ENCODE measurements at places on chromosomes 5 and 9. TPM values are rescaled to one million over a fixed set of nuclear protein-coding genes. Genes with fewer than 3 reads are reported as not detected.

Gene BRINP1
- total RNA-seq: not detected

DNA sequence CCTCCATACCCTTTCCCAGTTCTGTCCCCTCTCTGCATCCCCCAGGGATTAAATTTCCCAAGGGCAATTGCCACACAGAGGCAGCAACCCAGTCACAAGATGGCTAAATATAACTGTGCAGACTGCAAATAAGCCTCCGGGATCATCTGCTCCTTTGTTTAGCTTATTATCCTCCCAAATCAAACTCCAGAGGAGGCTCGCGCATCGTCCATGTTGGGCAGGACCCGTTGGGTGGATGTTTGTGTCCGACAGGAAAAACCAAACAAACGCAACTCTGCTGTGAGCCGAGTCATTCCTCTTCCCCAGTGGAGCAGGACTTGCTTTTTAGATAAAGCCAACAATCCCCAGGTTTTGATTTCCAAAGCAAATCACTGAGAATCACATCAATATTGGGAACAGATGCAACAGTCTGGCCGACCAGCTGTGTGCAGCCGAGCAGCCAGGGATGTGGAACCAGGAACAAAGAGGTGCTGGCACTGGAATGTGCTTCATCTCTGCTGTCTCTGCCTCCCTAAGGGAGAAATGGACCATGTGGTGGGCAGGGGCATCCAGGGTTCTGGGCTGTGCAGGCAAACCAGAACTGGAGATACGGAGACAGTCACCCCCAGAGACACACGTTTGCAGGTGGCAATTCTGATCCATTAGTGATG is 89.8 kb downstream of the PTTG1 start:
- no peak overlapping the region for H3K27ac ChIP-seq
- no peaks in the 10 kb centered on the region for H3K36me3 ChIP-seq
- no peaks in the 10 kb centered on the region for H3K4me1 ChIP-seq
- H3K27me3 ChIP-seq: no peaks in the 10 kb centered on the region
- H3K4me3 ChIP-seq: no peak overlapping the region

- no peaks in the 10 kb centered on the region for H3K27me3 ChIP-seq
- peak overlapping the region; percentile 82 for H3K27ac ChIP-seq
- peaks cover 30% of the 10 kb centered on the region for H3K4me1 ChIP-seq
Measured at GRCh38 chr9:127520941-127521918, 69.9 kb downstream of the LRSAM1 start.

GRCh38 chr5:158634714-158635113 is 465.0 kb downstream of the EBF1 start:
- no peak for DNase-seq
- H3K27ac ChIP-seq: no peak overlapping the region
- no peaks in the 10 kb centered on the region for H3K36me3 ChIP-seq
- H3K4me3 ChIP-seq: no peak overlapping the region
- H3K4me1 ChIP-seq: no peaks in the 10 kb centered on the region

DNA sequence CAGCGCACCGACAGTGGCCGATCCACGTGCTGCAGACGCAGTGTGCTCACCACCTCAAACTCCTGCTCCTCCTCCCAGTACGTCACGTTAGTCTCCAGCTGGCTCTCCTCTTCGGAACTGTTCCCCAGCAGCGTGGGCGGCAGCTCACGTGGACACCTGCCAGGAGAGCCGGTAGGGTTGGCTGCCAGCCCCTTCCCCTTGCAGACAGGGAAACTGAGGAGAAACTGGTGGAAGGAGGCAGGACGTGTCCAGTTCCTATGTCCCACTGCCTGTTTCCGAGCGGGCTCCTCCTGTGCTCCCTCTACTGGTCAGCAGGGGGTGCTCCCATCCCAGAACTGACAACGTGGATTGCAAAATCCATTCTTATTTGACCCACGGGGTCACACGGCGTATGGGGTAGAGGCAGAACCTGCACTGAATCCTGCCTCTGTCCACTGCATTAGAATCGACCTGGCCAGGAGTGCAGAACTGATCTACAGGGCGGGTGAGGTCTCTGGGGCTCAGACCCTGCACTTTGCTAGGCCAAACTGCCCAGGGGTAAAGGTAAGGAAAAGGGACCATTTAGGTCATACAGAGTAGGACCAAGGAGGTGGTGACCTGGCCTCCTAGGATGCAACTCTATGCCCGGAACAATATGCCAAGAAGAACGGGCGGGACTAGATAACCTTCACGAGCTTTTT is 25.7 kb downstream of the PDGFRB start:
- DNase-seq: peak; percentile 84
- H3K4me3 ChIP-seq: no peak overlapping the region
- H3K27ac ChIP-seq: no peak overlapping the region
- no peaks in the 10 kb centered on the region for H3K4me1 ChIP-seq

GRCh38 chr5:178895615-178896571 is at the start of gene ZFP2:
TSS of gene ZFP2 (plus strand) at chr5:178895913. CDS start at chr5:178931314, 35,401 bp downstream.
- H3K27ac ChIP-seq: peak within 1 kb of the TSS; percentile 18
- no peaks in the 10 kb centered on the region for H3K36me3 ChIP-seq
- H3K27me3 ChIP-seq: no peaks in the 10 kb centered on the region
- H3K4me3 ChIP-seq: peak within 1 kb of the TSS; percentile 96

DNA sequence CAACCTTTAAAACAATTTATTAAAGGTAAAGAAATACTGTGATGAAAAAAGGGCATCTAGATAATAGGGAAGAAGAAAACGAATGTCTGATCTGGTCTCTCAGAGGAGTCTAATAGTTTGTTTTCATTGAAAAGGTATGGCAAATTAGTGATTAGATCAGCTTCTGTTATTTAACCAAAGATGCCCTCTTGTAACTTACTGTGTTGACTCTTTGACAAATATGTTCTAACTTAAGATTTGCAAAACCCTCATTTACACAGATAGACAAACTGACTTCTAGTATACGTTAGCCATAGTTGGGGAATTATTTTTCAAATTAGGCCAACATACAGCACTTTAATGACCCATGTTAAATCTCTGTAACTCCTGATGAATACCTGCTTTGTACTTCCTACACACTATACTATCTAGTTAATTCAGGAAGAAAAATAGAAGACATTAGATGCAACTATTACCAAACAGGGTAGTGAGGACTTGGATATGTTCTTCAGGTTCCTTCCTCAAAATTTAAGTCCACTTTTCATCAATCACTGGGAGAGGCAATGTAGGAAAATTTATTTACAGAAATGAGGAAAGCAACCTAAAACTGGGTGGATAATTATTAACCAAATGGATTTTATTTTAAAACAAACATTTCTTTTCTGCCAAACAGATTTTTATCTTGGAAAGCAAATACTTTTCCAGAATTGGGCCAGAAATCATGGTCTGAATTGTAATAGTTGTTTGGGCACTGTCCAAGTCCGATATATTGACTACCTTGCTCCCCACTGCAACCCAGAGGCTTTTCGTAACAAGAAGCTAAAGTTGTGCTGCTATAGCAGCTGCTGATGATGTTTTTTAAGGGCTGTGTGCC is 66.4 kb upstream of the PPP2R2B start:
- H3K27me3 ChIP-seq: no peaks in the 10 kb centered on the region
- H3K4me3 ChIP-seq: no peak overlapping the region
- H3K27ac ChIP-seq: no peak overlapping the region
- DNase-seq: no peak
- H3K4me1 ChIP-seq: no peaks in the 10 kb centered on the region

GRCh38 chr5:72818866-72819534 is 2.5 kb downstream of the TNPO1 start:
- H3K36me3 ChIP-seq: no peaks in the 10 kb centered on the region
- no peak overlapping the region for H3K27ac ChIP-seq
- no peaks in the 10 kb centered on the region for H3K27me3 ChIP-seq
- no peak overlapping the region for H3K4me3 ChIP-seq
- no peaks in the 10 kb centered on the region for H3K4me1 ChIP-seq

DNA sequence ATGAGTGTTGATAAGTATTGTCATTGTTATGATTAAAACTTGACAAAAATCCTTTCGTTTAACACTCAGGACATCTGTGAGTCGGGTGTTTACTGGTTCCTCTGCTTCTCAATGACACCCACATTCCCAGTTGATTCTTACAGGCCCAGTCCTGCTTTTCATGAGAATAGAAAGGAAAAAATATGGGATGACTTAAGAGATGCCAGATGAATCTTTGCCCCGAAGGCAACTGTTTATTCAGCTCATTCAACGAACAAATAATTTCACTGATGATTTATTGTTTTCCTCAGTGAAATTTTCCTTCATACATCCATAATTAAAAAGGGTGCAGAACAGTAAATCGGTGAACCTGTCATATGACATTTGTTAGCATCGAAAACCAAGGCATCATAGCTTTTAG is 452.4 kb upstream of the WWC1 start:
- no peak overlapping the region for H3K4me3 ChIP-seq
- no peaks in the 10 kb centered on the region for H3K4me1 ChIP-seq
- no peak for DNase-seq

- peaks cover 82% of the 10 kb centered on the region for H3K36me3 ChIP-seq
- DNase-seq: no peak
- no peaks in the 10 kb centered on the region for H3K27me3 ChIP-seq
- no peaks in the 10 kb centered on the region for H3K4me1 ChIP-seq
Measured at GRCh38 chr9:109051733-109052132, 38.4 kb upstream of the CTNNAL1 start.

DNA sequence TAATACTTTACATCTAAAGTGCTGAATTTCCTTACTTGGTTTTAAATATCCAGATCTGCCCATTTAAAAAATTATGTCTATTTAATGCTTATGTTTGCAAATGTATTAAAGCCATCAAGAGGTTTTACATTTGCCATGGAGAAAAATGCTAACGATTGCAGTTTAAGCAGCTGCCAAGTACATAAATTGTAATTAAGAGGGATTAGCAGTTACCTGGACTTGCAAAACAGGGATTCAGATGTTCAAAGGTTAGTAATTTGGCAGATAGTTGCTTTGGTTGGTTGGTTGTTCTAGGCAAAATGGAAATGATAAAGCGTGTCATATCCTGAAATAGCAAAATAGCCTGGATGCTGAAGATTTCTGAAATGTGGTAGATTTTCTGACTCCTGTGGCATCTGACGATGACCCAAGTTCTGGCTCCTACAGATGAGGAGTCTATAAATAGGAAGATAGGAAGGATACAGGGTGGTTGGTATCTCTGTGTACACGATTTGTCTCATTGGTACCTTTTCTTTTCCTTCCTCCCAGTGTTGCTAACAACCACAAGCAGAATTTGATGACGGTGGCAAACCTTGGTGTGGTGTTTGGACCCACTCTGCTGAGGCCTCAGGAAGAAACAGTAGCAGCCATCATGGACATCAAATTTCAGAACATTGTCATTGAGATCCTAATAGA is 282.9 kb downstream of the NR3C1 start:
- H3K27me3 ChIP-seq: no peaks in the 10 kb centered on the region
- no peak for DNase-seq
- H3K27ac ChIP-seq: no peak overlapping the region
- no peak overlapping the region for H3K4me3 ChIP-seq

- no peaks in the 10 kb centered on the region for H3K4me1 ChIP-seq
- H3K4me3 ChIP-seq: peak overlapping the region; percentile 74
- peak; percentile 94 for DNase-seq
Measured at GRCh38 chr9:88076286-88077070, 61.8 kb downstream of the SPATA31C2 start.

DNA sequence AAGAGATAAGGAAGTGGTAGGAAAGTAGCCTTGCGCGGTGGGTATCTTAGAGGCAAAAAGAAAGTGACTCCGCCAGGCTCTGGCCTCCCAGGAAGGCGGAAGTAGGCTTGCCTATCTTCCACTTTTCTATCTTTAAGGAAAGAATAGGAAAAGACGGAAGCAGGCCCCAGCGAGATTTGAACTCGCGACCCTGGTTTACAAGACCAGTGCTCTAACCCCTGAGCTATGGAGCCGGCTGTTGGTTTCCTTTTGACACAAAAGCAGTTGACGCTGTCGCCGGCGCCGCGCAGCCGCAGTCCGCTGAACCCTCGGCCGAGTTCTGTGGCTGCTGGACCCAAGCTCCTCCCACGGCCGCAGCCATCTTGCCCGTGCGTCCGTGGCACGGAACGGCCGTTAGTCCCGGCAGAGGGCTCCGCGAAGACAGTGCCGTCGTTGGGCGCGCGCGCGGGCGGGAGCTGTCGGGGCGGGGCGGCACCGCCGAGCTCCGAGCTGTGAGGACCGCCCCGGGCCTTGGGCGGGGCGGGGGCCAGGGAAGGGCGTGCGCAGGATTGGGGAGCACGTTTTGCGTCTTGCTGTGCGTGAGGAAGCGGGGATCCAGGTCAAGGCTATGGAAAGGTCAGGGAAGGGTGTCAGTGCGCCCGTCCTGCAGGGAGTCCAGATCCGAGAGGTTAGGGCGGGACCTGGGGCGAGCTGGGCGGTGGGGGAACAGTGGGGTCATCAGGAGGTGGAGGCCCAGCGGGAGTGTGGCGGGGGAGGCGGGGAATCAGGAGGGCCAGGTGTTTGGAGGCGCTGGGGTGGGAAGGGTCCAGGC is 13.3 kb downstream of the TRIM7 start:
- H3K4me1 ChIP-seq: no peaks in the 10 kb centered on the region
- H3K27ac ChIP-seq: peak overlapping the region; percentile 77
- H3K36me3 ChIP-seq: no peaks in the 10 kb centered on the region
- peak overlapping the region; percentile 88 for H3K4me3 ChIP-seq

DNA sequence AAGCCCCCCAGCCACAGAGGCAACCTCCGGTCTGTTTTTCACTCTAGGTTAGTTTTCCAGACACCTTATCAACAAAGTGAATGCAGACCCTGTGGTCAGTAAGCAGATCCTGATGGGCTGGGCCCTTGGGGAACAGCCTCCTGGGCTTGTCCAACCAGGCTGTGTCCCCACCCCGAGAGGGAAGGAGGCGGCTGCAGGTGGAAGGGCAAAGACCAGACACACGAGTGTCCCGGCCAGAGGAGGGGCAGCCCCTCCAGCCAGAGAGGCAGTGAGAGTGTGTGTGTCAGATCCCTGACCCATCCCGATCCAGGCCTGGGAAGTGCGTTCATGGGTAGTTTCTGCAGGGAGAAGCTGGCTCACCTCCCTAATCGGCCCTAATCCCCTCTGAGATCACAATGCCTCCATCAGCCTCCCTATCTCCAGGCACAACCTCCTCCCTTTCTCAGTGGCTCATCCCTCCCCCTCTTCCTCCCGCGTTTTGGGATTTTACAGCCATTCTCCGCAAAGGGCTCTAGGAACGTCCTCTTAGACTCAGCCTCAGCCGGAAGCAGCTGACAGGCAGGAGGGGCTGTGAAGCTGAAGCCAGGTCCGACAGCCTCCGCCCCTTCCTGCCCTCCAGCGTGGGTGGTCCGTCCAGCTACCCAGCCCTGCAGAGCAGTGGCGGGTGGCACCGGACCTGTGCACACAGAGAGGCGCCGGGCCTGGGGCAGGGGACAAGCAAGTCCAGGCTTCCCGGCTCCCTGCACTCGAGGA is 9.7 kb downstream of the SLC12A7 start:
- H3K27ac ChIP-seq: peak overlapping the region; percentile 96
- H3K27me3 ChIP-seq: no peaks in the 10 kb centered on the region
- no peak for DNase-seq
- no peak overlapping the region for H3K4me3 ChIP-seq
- H3K4me1 ChIP-seq: peaks cover 86% of the 10 kb centered on the region

DNA sequence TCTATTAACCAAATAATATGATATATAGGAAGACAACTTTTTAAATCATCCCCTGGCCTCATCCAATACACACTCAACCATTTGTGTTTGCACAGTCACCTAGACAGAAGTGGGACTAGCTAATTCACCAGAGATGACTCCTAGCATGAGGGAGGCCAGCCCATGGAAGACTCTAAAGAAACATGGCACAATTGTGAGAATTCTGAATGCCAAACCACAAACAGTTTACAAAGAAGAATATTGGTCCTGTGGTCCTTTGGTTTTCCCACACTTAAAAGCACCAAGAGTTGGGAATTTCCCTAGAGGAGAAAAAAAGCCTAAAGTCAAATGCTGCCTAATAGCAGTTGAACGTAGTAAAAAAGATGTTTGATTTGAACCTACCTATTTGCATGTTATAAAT is 609.9 kb downstream of the ACTL7B start:
- H3K36me3 ChIP-seq: no peaks in the 10 kb centered on the region
- H3K4me3 ChIP-seq: no peak overlapping the region
- H3K27ac ChIP-seq: no peak overlapping the region
- no peak for DNase-seq
- H3K27me3 ChIP-seq: no peaks in the 10 kb centered on the region

Data from Peyer's patch (tissue), 4 donors.